ENCODE measurements at places on chromosomes 3 and 15. TPM values are rescaled to one million over a fixed set of nuclear protein-coding genes. Genes with fewer than 3 reads are reported as not detected.
A peak's percentile ranks its signal among the peaks of the same experiment; 100 is the strongest.

- H3K27ac ChIP-seq = no peak overlapping the region
- no peak for DNase-seq
- H3K4me3 ChIP-seq = no peak overlapping the region
These were observed 3.6 kb downstream of the CCRL2 start for GRCh38 chr3:46410669-46411068.

DNA sequence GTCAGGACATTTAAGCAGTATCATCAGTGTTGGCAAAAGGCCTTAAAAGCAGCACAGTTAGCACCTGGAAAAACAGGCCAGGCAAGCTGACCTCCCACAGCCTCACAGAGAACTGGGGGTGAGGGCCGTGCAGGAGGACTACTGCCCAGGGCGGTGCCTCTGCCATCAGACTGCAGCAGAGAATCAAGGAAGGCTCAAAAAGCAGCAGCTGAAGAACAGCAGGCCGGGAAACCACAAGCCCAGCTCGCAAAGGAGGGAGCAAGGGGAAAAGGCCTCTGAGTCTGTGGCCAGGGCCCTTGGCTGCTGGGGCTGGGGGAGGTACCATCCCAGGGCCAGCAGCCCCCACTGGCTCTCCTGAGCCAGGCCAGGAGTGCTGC lies 84.2 kb downstream of the SEC22A start:
- no peaks in the 10 kb centered on the region for H3K27me3 ChIP-seq
- no peak overlapping the region for H3K4me3 ChIP-seq
- no peaks in the 10 kb centered on the region for H3K4me1 ChIP-seq
- DNase-seq = no peak
- H3K36me3 ChIP-seq = no peaks in the 10 kb centered on the region

GRCh38 chr15:57377478-57377847 lies 1.2 kb downstream of the CGNL1 start:
- peak overlapping the region; percentile 88 for H3K4me3 ChIP-seq
- peaks cover 53% of the 10 kb centered on the region for H3K27me3 ChIP-seq
- no peak for DNase-seq
- peaks cover 21% of the 10 kb centered on the region for H3K4me1 ChIP-seq

DNA sequence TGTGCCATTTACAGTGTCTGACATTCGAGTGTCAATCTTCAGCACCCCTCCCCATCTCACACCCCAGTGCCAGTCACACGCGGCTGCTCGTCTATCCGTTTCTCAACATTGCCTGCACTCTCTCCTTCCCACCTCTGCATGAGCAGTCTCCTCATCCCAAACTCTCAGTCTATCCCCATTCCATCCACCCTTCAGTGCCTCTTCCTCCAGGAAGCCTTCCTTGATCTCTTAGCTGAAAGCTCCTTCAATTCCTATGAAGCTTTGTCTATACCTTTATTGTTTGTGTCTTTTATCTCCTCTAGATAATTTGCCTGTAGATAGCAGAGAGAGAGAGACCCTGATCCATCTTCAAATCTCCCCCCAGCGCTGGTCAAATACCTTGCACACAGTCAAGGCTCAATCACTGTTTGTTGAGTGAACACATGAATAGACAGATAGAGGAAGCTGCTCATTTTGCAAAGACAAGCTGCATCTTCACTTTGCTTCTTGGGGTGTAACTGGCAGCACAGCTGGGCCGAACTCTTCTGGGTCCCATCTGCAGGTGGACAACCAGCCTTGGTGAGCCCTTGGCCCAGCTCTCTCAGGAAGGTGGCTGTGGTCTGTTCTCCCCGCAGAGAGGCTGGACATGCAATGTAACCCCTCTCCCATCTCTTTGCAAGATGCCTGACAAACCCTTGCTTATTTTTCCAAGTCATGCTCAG lies 52.8 kb downstream of the ITGA11 start:
- H3K4me3 ChIP-seq = no peak overlapping the region
- H3K4me1 ChIP-seq = peaks cover 24% of the 10 kb centered on the region
- no peak overlapping the region for H3K27ac ChIP-seq
- H3K27me3 ChIP-seq = no peaks in the 10 kb centered on the region

DNA sequence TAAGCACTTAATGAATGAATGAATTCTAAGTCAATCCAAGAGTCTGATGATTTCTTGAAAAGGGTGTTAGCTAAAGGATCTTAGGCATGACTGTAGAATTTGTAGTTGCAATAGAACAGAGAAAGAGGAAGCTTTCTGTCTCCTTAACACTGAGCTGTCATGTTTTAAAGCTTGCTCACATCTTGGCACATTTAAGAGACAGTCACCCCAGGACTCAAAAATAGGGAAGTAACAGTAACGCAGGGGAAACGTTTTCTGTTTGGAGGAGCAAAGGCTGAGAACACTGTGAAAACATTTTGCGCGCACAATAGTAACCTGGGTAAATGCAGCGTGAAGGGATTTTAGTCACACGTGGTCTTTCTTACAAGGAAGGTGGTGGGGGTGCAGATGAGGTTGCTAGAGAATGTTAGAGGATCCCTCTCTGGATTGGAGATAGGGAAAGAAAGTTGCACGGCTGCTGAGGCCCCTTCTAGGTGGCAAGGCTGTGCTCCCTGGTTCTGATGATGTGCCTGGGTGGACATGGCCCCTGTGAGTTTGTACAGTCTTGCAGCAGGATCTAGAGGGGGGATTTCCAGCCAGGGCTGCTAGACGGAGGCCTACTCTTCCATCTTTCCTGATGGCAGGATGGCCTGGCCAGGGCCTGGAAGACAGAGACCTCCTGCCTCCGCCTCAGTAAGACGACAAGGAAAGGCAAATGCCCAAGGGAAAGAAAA lies 12.0 kb downstream of the STARD5 start:
- DNase-seq = no peak
- peak overlapping the region; percentile 64 for H3K27ac ChIP-seq
- H3K36me3 ChIP-seq = no peaks in the 10 kb centered on the region
- no peak overlapping the region for H3K4me3 ChIP-seq
- H3K27me3 ChIP-seq = no peaks in the 10 kb centered on the region

GRCh38 chr3:123453675-123454074 lies 4.8 kb upstream of the ADCY5 start:
- peaks cover 4% of the 10 kb centered on the region for H3K4me1 ChIP-seq
- H3K27ac ChIP-seq = no peak overlapping the region
- no peak for DNase-seq
- no peaks in the 10 kb centered on the region for H3K36me3 ChIP-seq

- no peaks in the 10 kb centered on the region for H3K27me3 ChIP-seq
- no peak for DNase-seq
- peaks cover 13% of the 10 kb centered on the region for H3K4me1 ChIP-seq
- H3K27ac ChIP-seq = peak overlapping the region; percentile 81
- H3K36me3 ChIP-seq = peaks cover 5% of the 10 kb centered on the region
These were observed 4.8 kb downstream of the LCTL start for GRCh38 chr15:66560856-66561525.

GRCh38 chr3:113685956-113686721 lies 10.3 kb downstream of the USF3 start:
- H3K27ac ChIP-seq = peak overlapping the region; percentile 28
- DNase-seq = no peak
- no peak overlapping the region for H3K4me3 ChIP-seq
- peaks cover 40% of the 10 kb centered on the region for H3K36me3 ChIP-seq
- H3K27me3 ChIP-seq = no peaks in the 10 kb centered on the region

KLHL18 gene
- total RNA-seq = 36.1 TPM

WDR93 gene
- not detected for total RNA-seq

CACNA2D3 gene
- 0.34 TPM for total RNA-seq

LEKR1 gene
- 1.8 TPM for total RNA-seq
